Thyroid gland (tissue), 4 donors: ENCODE measurements at places on chromosomes 6 and 20. TPM values are rescaled to one million over a fixed set of nuclear protein-coding genes. Genes with fewer than 3 reads are reported as not detected.

FAM83B gene
- total RNA-seq = 29.9 TPM

DEFB129 gene
- total RNA-seq = not detected

HSPA12B gene
- 8.4 TPM for total RNA-seq

NR2E1 gene
- not detected for total RNA-seq

MLN gene
- not detected for total RNA-seq

TSPO2 gene
- total RNA-seq = not detected

DCDC2 gene
- total RNA-seq = 12.5 TPM

AK9 gene
- 15.2 TPM for total RNA-seq

LATS1 gene
- total RNA-seq = 32.2 TPM

SLC35D3 gene
- not detected for total RNA-seq

TFAP2D gene
- total RNA-seq = not detected

COL10A1 gene
- total RNA-seq = not detected

TMEM244 gene
- total RNA-seq = not detected

ULBP2 gene
- total RNA-seq = not detected
